NCI-H510A treated with DMSO at 0.1 percent for 48 hours (cell line): ENCODE measurements at places on chromosomes 3 and 15.
A peak's percentile ranks its signal among the peaks of the same experiment; 100 is the strongest.

GRCh38 chr3:128734523-128735189, 8.7 kb downstream of the RAB7A start:
- no peak for DNase-seq

GRCh38 chr3:99669879-99670555, 31.6 kb downstream of the COL8A1 start:
- no peak for DNase-seq

DNA sequence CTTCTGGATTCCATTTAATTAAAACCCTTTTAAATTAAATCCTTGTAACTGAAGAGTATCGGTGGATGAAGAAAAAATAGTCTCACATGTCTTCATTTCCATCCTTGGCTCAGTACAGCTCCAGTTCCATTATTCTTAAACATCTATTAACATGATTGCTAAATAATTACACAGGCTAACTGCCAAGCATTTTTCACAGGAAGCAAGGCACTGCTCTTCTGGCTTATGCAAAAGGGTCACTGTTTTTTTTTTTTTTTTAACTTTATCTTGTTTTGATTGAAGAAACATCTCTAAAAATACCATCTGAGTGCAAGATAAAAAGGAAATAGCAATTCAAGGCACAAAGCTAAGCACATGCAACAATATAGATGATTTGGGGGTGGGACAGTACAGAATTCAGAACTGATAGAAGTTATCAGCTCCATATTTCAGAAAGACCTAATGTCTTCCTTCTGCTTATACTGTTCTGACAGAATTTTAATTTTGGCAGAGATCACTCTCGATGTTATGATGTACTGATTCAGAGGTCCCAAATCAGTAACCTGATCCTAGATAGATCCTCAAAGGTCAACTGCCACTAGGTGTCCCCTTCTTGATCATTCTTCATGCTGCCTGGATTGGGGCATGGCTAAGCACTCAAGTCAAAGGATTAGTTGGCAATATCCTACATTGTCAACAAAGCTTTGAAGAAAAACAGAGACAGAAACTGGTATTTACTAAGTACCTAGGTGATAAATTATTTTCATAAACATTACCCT, 57.8 kb upstream of the ACTC1 start:
- DNase-seq: no peak

- no peak for DNase-seq
Measured at GRCh38 chr15:66215811-66216210, 37.7 kb downstream of the MEGF11 start.

- no peak for DNase-seq
Measured at GRCh38 chr3:39641274-39641673, 168.1 kb upstream of the MYRIP start.

- no peak for DNase-seq
Measured at GRCh38 chr3:11582191-11582968, 61.3 kb downstream of the VGLL4 start.

- DNase-seq: no peak
Measured at GRCh38 chr15:79987569-79987955, 16.6 kb upstream of the BCL2A1 start.

DNA sequence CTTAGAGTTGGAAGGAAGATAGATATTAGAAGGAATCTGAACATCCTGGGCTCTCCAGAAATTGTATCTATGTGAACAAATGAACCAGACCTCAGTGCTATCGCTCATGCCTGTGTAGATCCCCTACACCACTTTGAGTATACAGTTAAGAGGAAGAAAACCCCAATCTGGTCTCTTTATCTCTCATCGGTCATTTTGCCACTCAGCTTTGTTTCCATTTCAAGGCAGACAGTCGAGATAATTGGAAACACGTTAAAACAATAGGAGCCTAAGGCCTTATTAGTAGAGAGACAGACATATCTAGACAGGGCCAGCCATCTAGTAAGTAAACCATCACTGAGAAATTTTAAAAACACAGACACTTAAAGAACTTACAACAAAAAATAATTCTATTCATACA, 101.6 kb downstream of the MYLK start:
- DNase-seq: no peak

- no peak for DNase-seq
Measured at GRCh38 chr3:171803044-171803443, 7.2 kb downstream of the PLD1 start.

DNA sequence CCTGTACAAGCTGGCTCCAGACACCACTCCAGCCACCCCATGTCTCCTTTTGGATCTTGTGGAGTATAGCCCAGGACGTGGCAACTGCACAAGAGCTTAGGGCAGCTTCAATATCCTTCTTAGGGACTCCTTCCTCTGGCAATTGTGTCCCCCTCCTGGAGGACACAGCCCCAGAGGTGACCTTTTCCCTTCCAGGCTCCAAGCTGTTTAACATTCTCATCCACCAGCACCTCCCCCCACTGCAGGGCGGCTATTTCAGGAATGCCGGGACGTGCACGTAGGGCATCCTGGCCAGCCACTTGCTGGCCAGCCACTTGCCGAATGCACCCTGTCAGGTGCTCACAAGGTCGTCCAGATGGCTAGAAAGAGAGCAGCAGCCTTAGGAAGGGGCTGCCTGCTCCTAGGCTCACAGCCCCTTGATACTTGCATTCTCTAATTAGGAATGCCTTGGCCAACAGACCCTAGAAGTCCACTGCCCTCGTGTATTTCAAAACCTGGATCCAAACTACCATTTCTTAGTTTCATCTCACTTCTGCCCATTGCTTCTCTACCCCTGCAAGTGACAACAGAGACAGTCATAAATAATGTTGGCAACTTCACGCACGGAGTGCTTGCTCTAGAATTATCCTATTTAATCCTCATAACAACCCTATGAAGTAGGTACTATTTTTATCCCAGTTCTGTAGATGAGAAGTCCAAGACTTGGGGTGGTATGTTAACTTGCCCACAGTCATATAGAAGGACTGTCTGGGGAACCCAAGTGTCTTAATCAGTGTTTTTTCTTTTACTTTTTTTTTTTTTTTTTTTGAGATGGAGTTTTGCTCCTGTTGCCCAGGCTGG, 24.5 kb upstream of the IDH2 start:
- peak; percentile 6 for DNase-seq

GRCh38 chr15:73950831-73951561, 24.7 kb downstream of the LOXL1 start:
- DNase-seq: peak; percentile 29

DNA sequence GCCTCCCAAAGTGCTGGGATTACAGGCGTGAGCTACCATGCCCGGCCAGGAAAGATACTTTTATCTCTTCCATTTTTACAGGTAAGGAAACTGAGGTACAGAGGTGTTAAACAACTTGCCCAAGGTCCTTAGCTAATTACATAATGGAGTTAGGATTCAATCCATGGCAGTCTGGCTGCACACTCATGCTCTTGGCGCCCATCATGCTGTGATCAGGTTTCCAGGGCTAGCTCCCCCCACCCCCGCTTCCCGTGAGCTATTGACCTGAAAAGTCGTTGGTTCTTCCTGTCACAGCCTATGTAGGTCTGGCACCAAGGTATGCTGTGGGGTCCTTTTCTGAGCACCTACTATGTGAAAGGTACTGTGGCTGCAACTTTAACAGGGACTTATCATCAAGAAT, 55.9 kb upstream of the LARS2 start:
- DNase-seq: no peak

DNA sequence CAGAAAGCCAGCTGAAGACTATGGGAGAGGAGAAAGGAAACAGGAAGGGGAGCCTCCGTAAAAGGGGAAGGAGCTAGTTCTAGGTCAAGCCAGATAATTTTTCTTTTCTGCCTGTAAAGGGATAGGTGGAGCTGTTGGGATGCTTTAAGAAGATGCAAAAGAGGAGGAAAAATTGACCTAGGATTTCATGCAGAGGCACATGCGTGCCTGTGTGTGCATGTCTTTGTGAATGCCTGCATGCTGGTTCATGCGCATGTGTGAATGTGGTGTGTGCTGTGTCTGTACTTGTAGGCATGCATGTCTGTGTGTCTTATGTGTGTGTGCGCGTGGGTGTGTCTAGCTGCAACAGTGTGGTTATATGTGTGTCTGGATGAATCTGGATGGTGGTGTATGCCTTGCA, 27.3 kb downstream of the CCDC33 start:
- DNase-seq: no peak

- no peak for DNase-seq
Measured at GRCh38 chr15:22888120-22888859, 49.8 kb downstream of the NIPA2 start.

DNA sequence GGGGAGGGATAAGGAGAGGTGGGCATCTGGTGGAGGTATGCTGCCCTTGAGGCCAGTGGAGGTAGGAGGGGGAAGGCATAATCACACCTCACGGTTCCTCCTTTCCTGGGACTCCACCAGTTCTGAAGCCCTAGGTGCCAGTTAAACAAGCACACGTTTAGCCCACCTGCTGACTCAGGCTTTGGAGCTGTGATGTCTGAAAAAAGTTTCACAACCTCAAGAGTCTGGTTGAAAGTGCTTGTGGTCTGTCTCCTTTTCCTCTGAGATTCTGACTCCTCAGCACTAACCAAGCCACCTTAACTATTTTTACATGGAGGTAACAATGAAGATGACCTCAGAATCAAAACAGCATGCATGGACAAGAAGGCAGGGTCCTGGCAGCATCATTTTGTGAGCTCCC, 23.0 kb downstream of the HPS3 start:
- DNase-seq: no peak

DNA sequence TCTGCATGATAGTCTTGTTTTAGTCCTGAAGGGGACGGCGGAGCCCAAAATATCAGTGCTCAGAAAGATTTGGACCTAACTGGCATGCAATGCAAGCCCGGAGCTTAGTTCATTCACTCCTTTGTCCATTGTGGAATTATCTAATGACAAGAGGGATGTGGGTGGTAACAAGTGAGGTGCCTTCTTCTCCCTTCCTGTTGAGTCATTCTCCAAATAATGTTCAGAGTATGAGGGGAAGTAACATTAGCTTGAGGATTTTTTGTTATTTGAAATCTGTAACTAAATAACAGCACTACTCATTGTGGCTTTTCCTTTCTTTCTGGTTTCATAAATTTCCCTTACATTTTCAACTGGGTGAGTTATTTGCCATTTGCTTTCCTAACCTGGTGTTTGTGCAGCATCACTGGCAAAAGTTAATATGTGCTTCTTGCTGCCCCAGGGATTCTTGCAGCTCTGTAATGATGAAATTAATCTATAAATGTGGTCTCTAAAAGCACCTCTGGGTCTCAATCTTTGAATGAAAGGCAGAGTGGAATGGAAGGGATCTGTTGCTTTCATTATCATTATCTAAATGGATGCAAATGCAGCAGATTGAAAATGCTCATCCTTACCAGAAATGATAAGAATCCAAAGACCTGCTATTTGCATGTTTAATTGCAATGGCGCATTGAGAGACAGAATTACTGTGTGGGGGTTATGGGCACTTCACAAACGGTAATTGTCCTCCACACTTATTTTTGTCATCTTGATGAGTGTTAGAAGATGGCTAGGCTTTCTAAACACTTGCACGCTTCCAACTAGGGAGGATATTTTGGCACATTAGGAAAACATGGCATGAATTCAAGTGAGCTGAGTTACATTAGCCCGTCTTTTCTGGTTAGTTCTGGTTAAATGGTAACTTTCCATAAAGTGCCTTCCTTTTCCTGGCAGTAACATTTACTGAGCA, 89.9 kb upstream of the MITF start:
- no peak for DNase-seq

GRCh38 chr3:111366515-111366914, 175.5 kb upstream of the CD96 start:
- DNase-seq: no peak

DNA sequence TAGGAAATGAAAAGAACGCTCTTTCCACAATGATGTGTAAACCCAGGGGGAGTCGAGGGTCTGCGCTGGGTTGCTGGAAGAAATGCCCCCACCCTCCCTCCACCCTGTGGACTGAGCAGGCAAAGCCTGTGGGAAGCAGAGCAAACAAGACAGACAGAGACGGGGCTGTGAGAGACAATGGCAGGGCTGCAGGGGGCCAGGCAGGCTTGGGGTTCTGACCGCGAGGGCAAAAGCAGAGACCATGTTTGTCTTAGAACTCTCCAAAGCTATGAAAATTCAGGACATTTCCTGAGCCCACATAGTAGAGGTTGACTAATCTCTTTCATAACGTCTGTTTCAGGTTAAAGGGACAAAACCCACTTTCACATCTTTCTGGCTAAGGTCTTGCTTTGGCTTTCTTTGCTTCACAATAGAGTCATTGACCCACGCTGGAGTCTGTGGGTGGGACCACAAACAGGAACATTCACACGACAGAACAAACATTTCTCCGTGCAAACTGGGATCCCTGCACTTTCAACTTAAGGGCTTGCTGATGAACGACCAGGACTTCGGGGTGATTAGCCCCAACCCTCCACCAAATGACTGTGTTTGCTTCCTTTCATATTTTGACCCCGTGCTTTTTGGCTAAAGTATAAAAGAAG, 156.0 kb upstream of the TPM1 start:
- no peak for DNase-seq

GRCh38 chr3:184351511-184352148, 9.8 kb downstream of the CLCN2 start:
- no peak for DNase-seq
